Endothelial cell (in vitro differentiated cells): ENCODE measurements at places on chromosomes 2 and 18.

- H3K27me3 ChIP-seq: peaks cover 2% of the 10 kb centered on the region
- DNase-seq: no peak
- H3K27ac ChIP-seq: no peak overlapping the region
- H3K4me1 ChIP-seq: no peaks in the 10 kb centered on the region
These were observed 54.1 kb upstream of the GREB1L start for GRCh38 chr18:21187886-21188285.

- H3K27ac ChIP-seq: no peak overlapping the region
- peaks cover 17% of the 10 kb centered on the region for H3K27me3 ChIP-seq
- H3K36me3 ChIP-seq: peaks cover 11% of the 10 kb centered on the region
- no peak for DNase-seq
These were observed 4.2 kb downstream of the GAREM2 start for GRCh38 chr2:26177122-26177521.

GRCh38 chr2:46428911-46429436 lies 50.4 kb upstream of the TMEM247 start:
- H3K4me3 ChIP-seq: no peak overlapping the region
- H3K4me1 ChIP-seq: no peaks in the 10 kb centered on the region
- DNase-seq: no peak
- H3K36me3 ChIP-seq: no peaks in the 10 kb centered on the region
- H3K27ac ChIP-seq: no peak overlapping the region

DNA sequence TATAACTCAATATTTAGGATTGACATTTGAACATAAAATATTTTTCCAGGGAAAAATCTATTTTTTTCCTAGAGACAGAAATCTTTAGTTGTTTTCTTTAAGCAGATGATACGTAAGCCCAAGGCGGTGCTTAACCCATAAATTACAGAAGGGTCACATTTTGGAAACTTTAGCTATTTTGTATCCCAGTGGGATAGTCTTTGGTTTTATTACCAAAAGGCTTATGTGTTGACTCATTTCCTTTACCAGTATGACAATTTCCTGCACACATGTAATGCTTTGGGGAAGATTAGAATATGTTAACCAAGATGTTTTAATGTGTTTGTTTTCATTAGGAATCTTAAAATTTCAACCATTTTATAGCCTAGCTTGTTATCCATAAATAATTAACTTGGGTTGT lies 24.8 kb downstream of the DYNC1I2 start:
- H3K4me1 ChIP-seq: no peaks in the 10 kb centered on the region
- peaks cover 3% of the 10 kb centered on the region for H3K27me3 ChIP-seq
- no peak for DNase-seq
- peaks cover 3% of the 10 kb centered on the region for H3K36me3 ChIP-seq

DNA sequence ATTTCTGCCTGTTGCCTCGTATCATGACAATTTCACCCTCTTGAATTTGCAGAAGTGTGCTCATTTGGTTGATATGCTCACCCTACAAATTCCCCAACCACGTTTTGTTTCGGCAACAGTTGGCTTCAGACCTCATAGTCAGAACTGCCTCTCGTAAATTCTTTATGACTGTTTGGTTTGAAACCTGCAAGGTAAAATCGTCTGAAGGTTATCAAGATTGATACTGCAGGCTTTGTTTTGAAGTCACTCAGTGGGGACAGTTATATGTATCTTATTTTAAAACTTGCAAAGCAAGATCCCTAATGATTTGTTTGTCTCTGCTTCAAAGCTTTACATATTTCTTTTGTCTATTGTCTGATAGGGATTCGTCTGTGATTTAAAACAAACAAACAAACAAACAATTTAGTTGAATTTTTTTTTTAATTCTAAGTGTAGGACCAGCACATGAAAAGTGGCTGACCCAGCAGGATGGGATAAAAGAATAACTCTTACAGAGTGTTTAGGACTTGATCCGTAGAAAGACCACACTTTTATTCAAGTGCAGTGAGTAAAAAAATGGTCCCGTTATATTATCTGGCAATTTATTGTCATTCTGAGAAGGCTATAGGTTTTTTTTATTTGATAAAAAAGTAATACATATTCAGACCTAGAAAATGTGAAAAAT lies 45.7 kb upstream of the MYCN start:
- H3K36me3 ChIP-seq: peaks cover 4% of the 10 kb centered on the region
- H3K27ac ChIP-seq: no peak overlapping the region
- peaks cover 1% of the 10 kb centered on the region for H3K27me3 ChIP-seq
- H3K4me1 ChIP-seq: peaks cover 23% of the 10 kb centered on the region
- H3K4me3 ChIP-seq: no peak overlapping the region
- DNase-seq: no peak

- H3K27me3 ChIP-seq: no peaks in the 10 kb centered on the region
- H3K27ac ChIP-seq: no peak overlapping the region
- H3K4me3 ChIP-seq: no peak overlapping the region
- DNase-seq: no peak
- no peaks in the 10 kb centered on the region for H3K4me1 ChIP-seq
These were observed 250.3 kb upstream of the EPHA4 start for GRCh38 chr2:221822416-221822815.

- H3K4me1 ChIP-seq: no peaks in the 10 kb centered on the region
- H3K4me3 ChIP-seq: no peak overlapping the region
- DNase-seq: no peak
- peaks cover 2% of the 10 kb centered on the region for H3K27me3 ChIP-seq
- H3K27ac ChIP-seq: no peak overlapping the region
These were observed 29.1 kb upstream of the SLC16A14 start for GRCh38 chr2:230097841-230098240.

DNA sequence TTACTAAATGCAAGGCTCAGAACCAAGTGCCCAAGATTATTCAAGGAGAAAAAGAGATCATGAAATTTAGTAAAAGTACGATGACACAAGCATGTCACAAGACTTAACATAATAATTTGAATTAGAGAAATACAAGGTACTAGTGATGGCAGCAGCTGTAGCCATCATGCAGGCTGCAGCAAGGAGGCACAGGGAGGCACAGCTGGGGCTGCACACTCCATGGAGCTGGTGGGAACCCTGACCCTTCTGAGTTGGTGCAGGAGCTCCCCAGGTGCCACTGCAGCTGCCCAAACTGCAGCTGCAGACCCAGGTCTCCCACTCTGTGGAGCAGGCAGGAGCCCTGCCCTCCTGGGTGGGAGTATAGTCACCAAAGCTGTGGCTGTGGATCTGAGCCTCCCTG lies 46.0 kb downstream of the COL3A1 start:
- H3K4me3 ChIP-seq: no peak overlapping the region
- peaks cover 2% of the 10 kb centered on the region for H3K27me3 ChIP-seq
- H3K4me1 ChIP-seq: no peaks in the 10 kb centered on the region
- no peak for DNase-seq

GRCh38 chr2:160293391-160294091 lies 93.5 kb upstream of the ITGB6 start:
- H3K4me3 ChIP-seq: no peak overlapping the region
- DNase-seq: no peak
- H3K27me3 ChIP-seq: peaks cover 7% of the 10 kb centered on the region
- peaks cover 40% of the 10 kb centered on the region for H3K36me3 ChIP-seq
- peak overlapping the region; percentile 6 for H3K27ac ChIP-seq
- H3K4me1 ChIP-seq: peaks cover 14% of the 10 kb centered on the region

- DNase-seq: no peak
- H3K4me1 ChIP-seq: no peaks in the 10 kb centered on the region
- H3K36me3 ChIP-seq: no peaks in the 10 kb centered on the region
- no peak overlapping the region for H3K4me3 ChIP-seq
- H3K27ac ChIP-seq: no peak overlapping the region
These were observed 41.7 kb downstream of the SNORC start for GRCh38 chr2:232911712-232912277.

DNA sequence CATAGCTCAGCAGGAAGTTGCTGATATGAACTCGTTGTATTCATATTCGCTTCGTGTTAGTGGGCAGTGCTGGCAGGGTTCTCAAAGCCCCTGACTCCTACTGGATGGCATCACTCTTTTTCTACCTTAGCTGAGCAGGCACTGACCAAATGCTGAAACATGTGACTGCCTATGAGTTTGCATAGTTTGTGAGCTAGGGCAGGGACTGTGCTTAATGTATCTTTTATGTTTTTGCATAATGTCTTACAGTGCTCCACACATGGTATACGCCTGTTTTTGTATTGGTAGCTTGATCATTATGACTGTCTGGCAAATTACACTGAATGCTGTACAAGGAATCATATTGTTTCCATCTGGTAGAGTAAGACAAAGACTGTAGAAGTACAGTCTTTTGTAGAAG lies 305.3 kb downstream of the PARD3B start:
- no peaks in the 10 kb centered on the region for H3K4me1 ChIP-seq
- no peak for DNase-seq
- no peaks in the 10 kb centered on the region for H3K36me3 ChIP-seq
- H3K27me3 ChIP-seq: peaks cover 2% of the 10 kb centered on the region
- H3K27ac ChIP-seq: no peak overlapping the region

- peaks cover 5% of the 10 kb centered on the region for H3K36me3 ChIP-seq
- peak overlapping the region; percentile 84 for H3K4me3 ChIP-seq
- H3K27me3 ChIP-seq: peaks cover 8% of the 10 kb centered on the region
- no peak overlapping the region for H3K27ac ChIP-seq
These were observed 107.4 kb upstream of the KCTD1 start for GRCh38 chr18:26655525-26656430.

DNA sequence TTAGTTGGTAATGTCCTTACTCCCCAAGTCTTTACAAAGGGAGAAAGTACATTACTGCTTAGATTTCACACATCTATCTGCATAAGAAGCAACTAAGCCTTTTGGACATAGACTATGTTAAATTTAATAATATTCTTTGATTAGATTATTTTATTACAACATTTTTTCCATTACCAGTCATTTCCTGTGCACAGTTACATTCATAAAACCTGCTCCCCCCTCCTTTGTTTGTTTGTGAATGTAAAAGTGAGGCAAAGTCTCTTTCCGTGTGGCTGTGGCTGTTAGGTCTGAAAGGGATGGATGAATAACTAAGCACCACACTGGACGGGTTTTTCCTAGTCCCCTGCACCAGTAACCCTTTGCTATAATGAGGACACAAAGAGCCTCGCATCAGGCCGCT lies 9.6 kb downstream of the PTGR3 start:
- no peaks in the 10 kb centered on the region for H3K4me1 ChIP-seq
- no peak for DNase-seq
- peaks cover 1% of the 10 kb centered on the region for H3K27me3 ChIP-seq
- peaks cover 13% of the 10 kb centered on the region for H3K36me3 ChIP-seq

DNA sequence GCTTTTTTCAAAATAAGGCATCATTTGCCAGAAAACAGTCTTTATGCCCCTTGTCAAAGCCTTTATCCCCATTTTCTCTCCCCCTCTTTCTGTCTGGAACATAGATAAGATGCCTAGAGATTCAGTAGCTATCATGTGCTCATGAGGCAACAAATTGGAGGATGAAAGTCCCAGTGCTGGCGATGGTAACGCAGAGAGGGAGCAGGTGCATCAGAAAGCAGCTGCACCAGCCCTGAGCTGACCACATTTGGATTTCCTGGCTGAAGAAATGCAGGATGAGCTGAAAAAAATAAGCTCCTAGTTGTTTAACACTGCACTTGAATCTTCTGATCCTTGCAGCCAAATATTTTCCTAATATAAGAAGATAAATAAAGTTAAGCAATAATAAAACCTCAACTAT lies 48.0 kb downstream of the LOXHD1 start:
- no peaks in the 10 kb centered on the region for H3K4me1 ChIP-seq
- H3K27me3 ChIP-seq: peaks cover 1% of the 10 kb centered on the region
- no peak overlapping the region for H3K27ac ChIP-seq
- no peaks in the 10 kb centered on the region for H3K36me3 ChIP-seq

GRCh38 chr2:85303780-85304531 lies 23.8 kb downstream of the TGOLN2 start:
- peak overlapping the region; percentile 22 for H3K27ac ChIP-seq
- peak overlapping the region; percentile 74 for H3K4me3 ChIP-seq
- H3K4me1 ChIP-seq: peaks cover 28% of the 10 kb centered on the region
- peaks cover 22% of the 10 kb centered on the region for H3K27me3 ChIP-seq

DNA sequence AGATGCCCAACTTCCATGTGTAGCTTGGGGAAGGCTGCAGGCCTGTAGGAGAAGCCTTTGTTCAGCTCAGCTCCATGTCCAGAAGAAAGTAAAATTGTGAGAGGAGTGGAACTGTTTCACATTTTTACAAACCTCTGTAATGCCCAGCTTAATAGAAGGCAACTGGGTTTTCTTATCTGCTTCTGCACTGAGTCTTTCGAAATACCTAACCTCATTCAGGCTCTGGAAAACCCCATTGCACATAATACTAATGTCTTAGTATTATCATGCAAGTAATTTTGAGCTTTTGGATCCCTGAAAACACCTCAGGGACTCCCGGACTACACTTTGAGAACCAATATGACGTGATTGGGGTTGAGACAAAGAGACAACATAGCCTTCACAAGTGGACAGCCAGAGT lies 5.8 kb downstream of the SMIM21 start:
- H3K4me1 ChIP-seq: peaks cover under 1% of the 10 kb centered on the region
- H3K36me3 ChIP-seq: peaks cover 5% of the 10 kb centered on the region
- no peak for DNase-seq
- no peak overlapping the region for H3K27ac ChIP-seq

DNA sequence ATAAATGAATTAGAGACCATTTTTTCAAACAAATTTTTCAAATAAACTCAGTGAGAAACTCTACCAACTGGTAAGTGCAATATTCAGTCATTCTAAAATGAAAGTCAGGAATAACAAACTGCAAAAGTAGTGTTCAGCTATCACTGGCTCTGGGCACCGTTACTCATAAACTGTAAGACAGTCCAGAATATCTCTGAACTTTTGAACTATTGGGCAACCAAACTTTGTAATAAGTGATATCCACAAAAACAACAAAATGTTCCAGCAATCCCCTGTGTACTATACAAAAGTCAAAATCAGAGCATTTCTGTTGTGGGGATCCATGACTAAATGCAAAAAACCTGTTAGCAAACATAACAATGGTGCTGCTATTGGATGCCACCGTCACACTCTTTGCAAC lies 56.3 kb downstream of the SLC25A12 start:
- peaks cover 37% of the 10 kb centered on the region for H3K36me3 ChIP-seq
- no peak overlapping the region for H3K27ac ChIP-seq
- no peak for DNase-seq
- H3K4me1 ChIP-seq: peaks cover 9% of the 10 kb centered on the region
- peaks cover 2% of the 10 kb centered on the region for H3K27me3 ChIP-seq

- H3K4me1 ChIP-seq: peaks cover 2% of the 10 kb centered on the region
- H3K36me3 ChIP-seq: peaks cover 13% of the 10 kb centered on the region
- no peak for DNase-seq
- peaks cover 4% of the 10 kb centered on the region for H3K27me3 ChIP-seq
- no peak overlapping the region for H3K4me3 ChIP-seq
- no peak overlapping the region for H3K27ac ChIP-seq
These were observed 50.4 kb downstream of the C1QL2 start for GRCh38 chr2:119108186-119108585.

DNA sequence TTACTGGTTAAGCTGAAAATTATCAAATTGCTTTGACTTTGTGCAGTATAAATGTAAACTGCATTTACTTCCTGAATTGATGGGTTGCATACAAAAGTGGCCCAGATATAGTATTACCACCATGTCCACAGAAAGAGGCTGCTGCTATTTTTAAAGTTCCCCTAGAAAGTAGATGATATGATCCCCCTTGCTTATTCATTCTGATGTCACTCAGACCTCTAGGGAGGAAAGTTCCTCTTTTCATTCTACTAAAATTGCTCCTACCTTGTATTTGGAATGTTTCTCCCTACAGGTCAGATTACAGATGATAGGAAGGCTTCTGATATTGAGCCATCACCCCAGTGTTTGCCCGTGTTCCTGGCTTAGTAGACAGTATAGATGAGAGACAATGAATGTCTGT lies 247.6 kb upstream of the TNP1 start:
- H3K4me3 ChIP-seq: no peak overlapping the region
- DNase-seq: no peak
- H3K27me3 ChIP-seq: no peaks in the 10 kb centered on the region
- H3K36me3 ChIP-seq: no peaks in the 10 kb centered on the region

- peaks cover 67% of the 10 kb centered on the region for H3K4me1 ChIP-seq
- peaks cover 8% of the 10 kb centered on the region for H3K36me3 ChIP-seq
- peak overlapping the region; percentile 53 for H3K4me3 ChIP-seq
These were observed 79.4 kb upstream of the MAP4K3 start for GRCh38 chr2:39516347-39517101.
